ENCODE measurements at places on chromosomes 4 and X. TPM values are rescaled to one million over a fixed set of nuclear protein-coding genes. Genes with fewer than 3 reads are reported as not detected.

DNA sequence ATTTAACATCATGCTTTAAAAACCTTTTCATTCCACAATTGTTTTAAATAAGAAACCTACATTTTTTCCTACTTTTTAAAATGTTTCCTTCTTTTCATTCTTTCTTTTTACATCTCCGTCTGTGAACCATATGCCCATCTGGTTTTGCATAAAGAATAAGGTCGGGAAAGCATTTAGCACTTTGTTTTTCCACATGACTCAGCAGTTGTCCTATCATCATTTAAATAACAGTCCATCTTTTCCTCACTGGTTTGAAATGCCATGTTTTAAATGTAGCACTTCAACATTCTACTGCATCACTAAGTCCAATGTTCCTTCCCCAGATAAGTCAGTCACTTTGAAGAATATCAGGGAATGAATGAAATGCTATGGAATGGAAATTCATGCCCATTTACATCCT is 128.4 kb downstream of the SH3RF1 start:
- no peak for DNase-seq

- DNase-seq: no peak
Measured at GRCh38 chr4:104574371-104574770, 79.7 kb upstream of the CXXC4 start.

The CT47B1 gene
- not detected for total RNA-seq

The RBMXL3 gene
- not detected for total RNA-seq

The SMR3A gene
- total RNA-seq: not detected

The SHISA3 gene
- 5.9 TPM for total RNA-seq

Measured in upper lobe of left lung (tissue), 6 donors.